ENCODE measurements at places on chromosomes 1 and 21. TPM values are rescaled to one million over a fixed set of nuclear protein-coding genes. Genes with fewer than 3 reads are reported as not detected.

Gene UTS2
- total RNA-seq: 3.6 TPM

DNA sequence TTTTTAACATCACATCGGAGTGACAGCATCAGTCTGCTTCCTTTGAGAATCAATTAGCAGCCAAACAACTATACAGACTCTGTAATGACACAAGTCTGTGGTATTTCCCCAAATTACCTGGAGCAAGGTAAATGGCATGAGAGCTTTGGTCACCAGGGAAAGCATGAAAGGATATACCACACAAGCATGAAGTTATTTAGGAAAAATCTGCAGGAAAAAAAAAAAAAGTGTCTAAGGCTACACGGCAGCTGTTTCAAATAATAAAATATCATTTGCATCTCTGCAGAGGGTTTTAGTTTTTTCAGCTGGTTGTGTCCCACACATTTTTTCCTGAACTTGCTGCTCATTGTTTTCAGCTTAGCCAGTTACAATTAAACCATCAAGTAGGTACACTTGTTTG, 234.7 kb downstream of the TTLL7 start:
- H3K36me3 ChIP-seq: no peaks in the 10 kb centered on the region
- H3K27me3 ChIP-seq: peaks cover 3% of the 10 kb centered on the region
- no peak for DNase-seq
- H3K27ac ChIP-seq: no peak overlapping the region
- H3K4me1 ChIP-seq: peaks cover 8% of the 10 kb centered on the region
- H3K4me3 ChIP-seq: no peak overlapping the region

DNA sequence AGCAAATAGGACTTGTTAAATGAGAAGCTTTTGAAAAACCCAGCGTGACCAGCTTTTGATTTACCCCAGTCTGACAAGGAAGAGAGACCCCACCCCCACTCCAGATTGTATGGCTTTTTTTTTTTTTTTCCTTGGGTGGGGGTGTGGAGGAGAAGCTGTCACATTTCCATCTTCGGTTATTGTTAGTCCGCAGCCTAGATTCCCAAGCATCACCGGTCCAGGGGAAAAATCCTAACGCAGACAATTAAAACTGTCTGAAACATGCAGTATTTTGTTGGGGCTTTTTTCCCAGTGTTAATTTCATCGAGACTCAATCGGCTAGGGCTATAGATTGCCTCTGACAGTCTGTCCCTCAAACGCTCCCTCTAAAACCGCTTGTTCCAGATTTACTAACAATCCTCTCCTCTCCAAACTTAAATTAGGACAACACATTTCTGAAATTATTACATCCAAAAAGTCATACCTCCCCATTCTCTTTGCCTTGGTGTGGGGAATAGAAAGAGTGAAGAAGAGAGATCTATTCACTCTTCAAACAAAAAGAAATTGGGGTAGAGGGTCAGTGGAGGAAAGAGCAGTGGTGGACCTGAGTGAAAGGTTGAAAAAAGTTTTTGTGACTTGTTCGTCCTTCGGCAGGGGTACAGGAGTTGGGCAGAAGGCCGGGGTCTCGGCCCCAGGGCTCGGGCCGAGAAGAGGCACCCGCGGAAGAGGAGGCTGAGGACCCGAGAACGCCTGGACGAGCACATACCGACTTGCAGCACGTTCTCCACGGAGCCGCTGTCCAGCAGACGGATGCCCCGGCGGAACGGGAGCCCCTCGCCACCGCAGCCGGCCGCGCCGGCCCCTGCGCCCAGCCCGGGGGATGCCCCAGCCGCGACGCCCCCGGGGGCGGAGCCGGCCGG, 1.1 kb downstream of the ZSWIM5 start:
- H3K27me3 ChIP-seq: no peaks in the 10 kb centered on the region
- H3K4me3 ChIP-seq: peak overlapping the region; percentile 58
- peaks cover 4% of the 10 kb centered on the region for H3K4me1 ChIP-seq
- no peaks in the 10 kb centered on the region for H3K36me3 ChIP-seq
- H3K27ac ChIP-seq: peak overlapping the region; percentile 83

GRCh38 chr1:226627924-226628611, 79.5 kb downstream of the STUM start:
- no peak overlapping the region for H3K4me3 ChIP-seq
- no peak for DNase-seq
- peaks cover 4% of the 10 kb centered on the region for H3K36me3 ChIP-seq
- H3K4me1 ChIP-seq: peaks cover 35% of the 10 kb centered on the region
- no peak overlapping the region for H3K27ac ChIP-seq
- no peaks in the 10 kb centered on the region for H3K27me3 ChIP-seq

- peak; percentile 70 for DNase-seq
- H3K36me3 ChIP-seq: peaks cover 31% of the 10 kb centered on the region
- H3K27me3 ChIP-seq: no peaks in the 10 kb centered on the region
- H3K27ac ChIP-seq: peak overlapping the region; percentile 80
Measured at GRCh38 chr1:36366091-36366661, 19.5 kb downstream of the STK40 start.

DNA sequence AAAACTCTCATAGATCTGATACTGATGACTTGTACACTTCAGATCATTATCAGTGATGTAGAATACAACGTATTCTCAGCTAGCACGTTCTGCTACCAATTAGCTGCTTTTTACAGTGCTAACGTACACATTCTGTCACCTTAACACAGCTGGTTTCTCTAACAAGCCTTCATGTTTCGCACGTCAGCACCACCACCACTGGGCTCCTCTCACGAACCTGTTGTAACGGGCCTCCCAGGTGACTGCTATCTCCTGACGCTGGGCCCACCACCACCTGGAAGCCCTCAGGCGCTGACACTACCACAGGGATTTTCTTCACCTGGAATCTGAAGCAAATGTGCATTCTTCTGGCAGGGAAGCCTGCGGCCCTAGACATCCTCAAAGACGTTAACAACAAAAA, 19.8 kb downstream of the TOMM20 start:
- peaks cover 5% of the 10 kb centered on the region for H3K4me1 ChIP-seq
- no peaks in the 10 kb centered on the region for H3K27me3 ChIP-seq
- H3K36me3 ChIP-seq: peaks cover 18% of the 10 kb centered on the region

DNA sequence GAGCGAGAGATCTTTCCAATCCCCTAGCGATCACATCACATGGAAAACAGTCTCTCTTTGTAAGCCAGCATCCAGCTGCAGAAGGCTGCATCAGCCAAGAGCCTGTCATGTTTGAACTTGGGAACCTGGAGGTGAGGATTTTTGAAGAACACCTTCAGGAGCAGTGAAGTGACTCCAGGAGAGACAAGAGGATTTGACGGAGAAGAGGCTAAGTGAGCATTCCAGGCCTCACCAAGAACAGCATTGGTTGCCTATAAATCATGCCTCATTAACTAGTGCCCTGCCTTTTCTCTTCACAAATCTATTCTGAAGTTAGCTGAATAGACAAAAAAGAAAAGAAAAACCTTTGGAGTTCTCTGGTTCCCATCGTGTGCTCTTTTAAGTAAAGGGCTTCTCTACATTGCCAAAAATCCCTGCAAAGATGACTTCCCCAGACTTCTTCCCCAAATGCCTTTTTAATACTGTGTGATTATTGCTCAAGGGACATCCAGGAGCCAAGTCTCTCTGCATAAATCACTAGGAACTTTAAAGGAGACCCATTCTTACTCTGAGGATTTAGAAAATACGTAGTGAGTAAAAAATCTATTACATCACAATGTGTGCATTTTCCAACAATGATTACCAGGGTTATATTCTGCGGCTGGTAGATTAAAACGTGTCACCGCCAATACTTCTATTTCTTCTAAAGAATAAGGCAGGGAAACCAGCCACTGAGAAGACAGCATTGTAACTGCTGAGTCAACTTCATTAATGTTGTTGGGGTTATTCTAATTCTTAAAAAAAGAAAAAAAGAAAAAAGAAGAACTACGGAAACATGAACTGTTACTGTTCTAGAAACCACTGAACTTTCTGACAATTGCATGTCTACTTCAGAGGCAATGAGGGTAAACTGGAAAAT, 95.2 kb downstream of the KIF14 start:
- no peaks in the 10 kb centered on the region for H3K27me3 ChIP-seq
- H3K4me1 ChIP-seq: peaks cover 4% of the 10 kb centered on the region
- DNase-seq: peak; percentile 56

All from spinal cord (tissue), 10 donors.